Hematopoietic multipotent progenitor cell (in vitro differentiated cells): ENCODE measurements at places on chromosomes 12 and 14. TPM values are rescaled to one million over a fixed set of nuclear protein-coding genes. Genes with fewer than 3 reads are reported as not detected.

Gene HRK
- total RNA-seq, result under 0.01 TPM

Gene ADCY4
- total RNA-seq, result 3.8 TPM

DNA sequence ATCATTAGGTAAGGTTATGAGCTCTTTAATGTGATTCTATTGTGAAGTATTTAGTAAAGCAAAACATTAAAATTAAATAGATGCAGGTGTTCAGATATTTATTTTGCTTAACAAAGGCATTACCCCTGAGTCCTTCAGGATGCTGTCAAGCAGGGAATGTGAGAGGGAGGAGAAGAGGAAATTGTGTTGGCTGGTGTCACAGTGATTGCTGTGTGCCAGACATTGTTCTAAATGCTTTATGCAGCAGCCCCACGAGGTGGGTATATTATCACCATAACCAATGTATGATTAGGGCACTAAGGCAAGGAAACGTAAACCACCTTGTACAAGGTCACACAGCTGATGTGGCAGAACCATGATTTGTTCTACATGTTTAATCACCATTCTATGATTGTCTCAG is 80.1 kb downstream of the STAB2 start:
- no peak for DNase-seq

GRCh38 chr14:50362764-50363713 is 33.6 kb downstream of the CDKL1 start:
- no peak for DNase-seq

GRCh38 chr12:2829275-2829674 is 5.6 kb downstream of the NRIP2 start:
- no peak for DNase-seq
